ENCODE measurements at places on chromosomes 11 and 22.

DNA sequence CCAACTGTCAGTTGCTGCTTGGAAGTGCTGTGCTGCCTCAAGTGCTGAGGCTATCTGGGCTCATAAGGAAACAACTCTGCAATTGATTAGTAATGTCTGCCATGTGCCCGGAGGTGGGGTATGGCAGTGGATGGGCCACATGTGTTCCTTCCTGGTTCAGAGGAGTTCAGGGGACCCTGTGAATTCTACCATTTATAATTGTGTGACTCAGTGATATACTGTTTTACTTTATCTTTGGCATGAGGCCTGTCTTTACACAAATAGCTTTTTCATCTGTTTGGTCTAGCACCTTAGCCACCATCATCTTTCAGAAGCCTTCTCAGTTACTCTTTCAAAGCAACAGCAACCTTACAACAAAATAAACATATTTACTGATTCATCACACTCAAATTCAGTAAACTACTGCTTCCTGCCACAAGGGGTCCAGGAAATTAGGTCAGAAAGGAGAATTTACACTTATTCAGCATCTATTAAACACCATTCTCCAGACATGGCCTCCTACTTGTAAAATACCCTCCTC lies 20.9 kb downstream of the DKK3 start:
- no peak for DNase-seq

DNA sequence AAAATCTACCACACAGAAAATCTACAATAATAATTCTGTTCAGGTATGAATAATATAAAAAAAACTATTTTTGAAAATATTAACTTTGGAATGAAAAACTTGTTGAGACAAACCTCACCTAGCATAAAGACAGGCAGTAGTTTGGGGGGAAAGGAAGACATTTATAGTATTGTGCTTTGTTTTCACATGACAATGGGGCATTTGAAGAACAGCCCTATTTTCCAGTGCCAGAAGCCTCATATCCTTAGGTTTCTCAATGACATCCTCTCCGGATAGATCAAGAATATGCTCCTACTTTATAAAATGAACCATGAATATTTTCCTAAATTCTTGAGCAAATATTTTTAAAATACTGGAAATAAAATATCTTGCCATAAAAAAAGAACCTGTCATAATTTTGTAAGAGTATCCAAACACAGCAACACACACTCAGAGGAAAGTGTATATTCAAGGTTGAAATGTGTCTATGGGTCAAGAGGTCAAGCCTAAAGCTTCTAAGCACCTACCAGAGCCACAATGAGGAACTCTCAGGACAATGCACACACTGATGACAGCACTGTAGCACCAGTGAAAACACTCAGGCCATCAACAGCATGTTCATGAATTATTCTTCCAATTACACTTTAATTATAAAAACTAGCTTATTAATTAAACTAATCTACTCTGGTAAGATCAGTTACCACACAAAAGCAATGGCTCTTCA lies 68.7 kb downstream of the MRTFA start:
- DNase-seq = no peak

- DNase-seq = no peak
These were observed 327.1 kb upstream of the B3GAT1 start for GRCh38 chr11:134739136-134739535.

- no peak for DNase-seq
These were observed 1233.5 kb downstream of the BRD1 start for GRCh38 chr22:48594016-48594756.

- DNase-seq = peak; percentile 14
These were observed 30.0 kb upstream of the MUC5B start for GRCh38 chr11:1192741-1193325.

- no peak for DNase-seq
These were observed 11.8 kb upstream of the MIEF1 start for GRCh38 chr22:39490135-39490798.

DNA sequence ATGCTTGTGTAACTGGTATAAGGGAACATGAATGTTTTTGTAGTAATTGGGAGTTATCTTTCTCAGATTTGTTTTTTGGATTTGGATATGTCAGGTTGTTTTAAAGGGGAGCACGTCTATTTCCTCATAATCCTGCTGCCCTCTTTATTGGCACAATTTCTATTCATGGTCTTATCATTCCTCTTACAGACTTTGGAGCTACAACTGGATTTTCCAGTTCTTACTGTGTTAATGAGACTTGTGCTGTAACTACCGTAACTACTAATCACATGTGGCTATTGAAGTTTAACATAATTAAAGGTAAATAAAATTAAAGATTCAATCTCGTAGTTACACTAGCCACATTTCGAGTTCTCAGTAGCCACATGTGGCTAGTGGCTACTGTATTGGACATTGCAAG lies 1.9 kb downstream of the FDX1 start:
- DNase-seq = no peak

DNA sequence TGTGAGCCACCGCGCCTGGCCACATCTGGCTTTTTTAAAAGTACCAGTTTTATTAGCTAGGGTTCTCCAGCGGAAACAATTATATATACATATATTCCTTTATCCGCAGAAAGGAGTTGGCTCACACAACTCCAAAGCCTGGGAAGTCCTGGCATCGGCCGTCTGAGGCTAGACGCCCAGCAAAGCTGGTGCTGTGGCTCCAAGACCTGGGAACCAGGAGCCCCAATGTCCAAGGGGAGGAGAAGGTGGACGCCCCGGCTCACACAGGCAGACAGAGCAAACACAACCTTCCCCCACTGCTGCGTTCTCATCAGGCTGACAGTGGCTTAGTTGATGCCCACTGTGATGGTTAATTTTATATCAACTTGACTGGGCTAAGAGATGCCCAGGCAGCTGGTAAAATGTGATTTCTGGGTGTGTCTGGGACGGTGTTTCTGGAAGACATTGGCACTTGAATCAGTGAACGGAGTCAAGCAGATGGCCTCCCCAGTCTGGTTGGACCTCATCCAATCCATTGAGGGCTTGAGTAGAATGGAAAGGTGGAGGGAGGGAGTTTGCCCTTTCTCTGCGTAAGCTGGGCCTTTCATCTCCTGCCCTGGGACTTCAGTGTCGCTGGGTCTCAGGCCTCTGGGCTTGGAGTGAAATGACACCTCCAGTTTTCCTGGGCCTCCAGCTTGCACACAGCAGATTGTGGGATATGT lies 904.4 kb downstream of the BRD1 start:
- peak; percentile 50 for DNase-seq

DNA sequence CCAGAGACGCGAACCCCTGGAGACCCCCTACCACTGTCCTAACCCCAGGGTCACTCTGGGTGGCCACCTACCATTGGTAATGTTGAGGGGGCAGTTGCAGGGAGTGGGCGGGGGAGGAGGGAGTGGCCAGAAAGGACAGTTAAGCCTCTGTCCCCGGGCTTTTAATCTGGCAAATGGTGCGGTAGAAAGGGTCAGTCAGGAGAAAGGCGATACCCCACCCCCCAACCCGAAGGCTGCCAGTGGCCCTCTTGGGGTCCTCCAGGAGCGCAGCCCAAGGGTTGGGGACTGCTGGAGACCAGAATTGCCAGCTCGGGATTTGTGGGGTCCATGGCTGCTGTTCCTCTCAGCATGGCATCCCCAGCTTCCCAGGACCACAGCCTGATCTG lies 742 bp downstream of the P2RY2 start:
- DNase-seq = no peak

GRCh38 chr11:121376130-121376529 lies 76.0 kb upstream of the SORL1 start:
- no peak for DNase-seq

DNA sequence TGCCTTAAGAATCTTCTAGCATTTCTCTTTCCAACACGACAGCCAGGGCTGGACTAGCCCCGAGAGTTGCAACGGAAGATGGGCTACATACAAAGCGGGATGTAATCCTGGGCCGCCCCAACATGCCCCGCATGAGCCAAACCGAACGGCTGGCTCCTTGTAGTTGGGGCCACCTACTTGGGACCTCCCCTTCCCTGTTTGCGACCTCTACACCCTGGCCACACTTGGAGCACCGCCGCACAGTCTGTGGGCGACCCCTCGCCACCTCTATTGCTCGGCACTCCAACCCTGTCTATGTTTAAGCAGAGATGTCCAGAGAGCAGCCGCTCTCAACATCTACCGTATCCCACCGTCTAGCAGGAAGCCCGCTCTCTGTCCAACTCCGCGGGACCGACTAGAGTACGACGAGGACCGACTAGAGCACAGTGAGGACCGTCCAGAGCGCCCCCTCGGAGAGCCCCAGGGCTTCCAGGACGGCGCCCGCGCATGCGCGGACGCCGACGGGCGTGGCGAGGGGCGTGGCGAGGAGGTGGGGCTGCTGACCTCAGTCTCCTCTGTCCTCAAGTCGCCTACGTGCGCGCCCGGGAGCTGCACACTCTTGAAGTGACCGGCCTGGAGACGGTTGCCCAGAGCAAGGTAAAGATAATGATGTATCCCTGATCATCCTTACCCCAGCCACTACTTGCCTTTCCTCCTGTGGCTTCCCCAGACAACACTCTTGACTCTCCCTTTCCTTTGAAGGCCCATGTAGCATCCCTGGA lies 32.3 kb downstream of the NEAT1 start:
- DNase-seq = peak; percentile 95

GRCh38 chr22:36129486-36130388 lies 30.8 kb downstream of the APOL3 start:
- no peak for DNase-seq

- no peak for DNase-seq
These were observed 1.6 kb downstream of the SPTBN2 start for GRCh38 chr11:66727282-66728037.

DNA sequence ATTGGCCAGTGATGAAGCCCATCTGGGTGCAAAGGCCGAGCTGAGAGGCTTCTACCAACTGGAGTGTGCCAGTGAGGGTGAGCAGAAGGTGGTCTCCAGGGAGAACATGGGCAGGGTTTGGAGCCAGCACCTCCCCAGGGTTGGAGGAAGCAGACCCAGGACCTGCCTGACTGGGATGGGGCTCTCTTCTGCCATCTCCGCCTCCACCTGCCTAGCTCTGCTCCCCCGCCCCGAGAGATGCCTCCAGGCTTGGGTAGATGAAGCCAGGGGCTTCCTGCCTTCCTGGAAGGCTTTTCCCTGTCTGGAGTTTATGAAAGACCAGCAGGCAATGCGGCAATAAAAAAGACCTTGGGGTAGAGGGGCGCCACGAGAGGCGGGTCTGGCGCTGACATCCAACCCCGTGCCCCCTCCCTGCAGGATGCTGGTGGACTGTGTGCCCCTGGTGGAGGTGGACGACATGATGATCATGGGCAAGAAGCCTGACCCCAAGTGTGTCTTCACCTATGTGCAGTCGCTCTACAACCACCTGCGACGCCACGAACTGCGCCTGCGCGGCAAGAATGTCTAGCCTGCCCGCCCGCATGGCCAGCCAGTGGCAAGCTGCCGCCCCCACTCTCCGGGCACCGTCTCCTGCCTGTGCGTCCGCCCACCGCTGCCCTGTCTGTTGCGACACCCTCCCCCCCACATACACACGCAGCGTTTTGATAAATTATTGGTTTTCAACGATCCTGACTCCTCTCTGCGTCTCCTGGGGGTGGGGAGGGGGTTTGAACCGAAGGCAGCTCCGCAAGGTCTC lies 3.3 kb downstream of the SELENOM start:
- DNase-seq = no peak

GRCh38 chr11:78181185-78181584 lies 7.2 kb downstream of the KCTD21 start:
- DNase-seq = no peak

DNA sequence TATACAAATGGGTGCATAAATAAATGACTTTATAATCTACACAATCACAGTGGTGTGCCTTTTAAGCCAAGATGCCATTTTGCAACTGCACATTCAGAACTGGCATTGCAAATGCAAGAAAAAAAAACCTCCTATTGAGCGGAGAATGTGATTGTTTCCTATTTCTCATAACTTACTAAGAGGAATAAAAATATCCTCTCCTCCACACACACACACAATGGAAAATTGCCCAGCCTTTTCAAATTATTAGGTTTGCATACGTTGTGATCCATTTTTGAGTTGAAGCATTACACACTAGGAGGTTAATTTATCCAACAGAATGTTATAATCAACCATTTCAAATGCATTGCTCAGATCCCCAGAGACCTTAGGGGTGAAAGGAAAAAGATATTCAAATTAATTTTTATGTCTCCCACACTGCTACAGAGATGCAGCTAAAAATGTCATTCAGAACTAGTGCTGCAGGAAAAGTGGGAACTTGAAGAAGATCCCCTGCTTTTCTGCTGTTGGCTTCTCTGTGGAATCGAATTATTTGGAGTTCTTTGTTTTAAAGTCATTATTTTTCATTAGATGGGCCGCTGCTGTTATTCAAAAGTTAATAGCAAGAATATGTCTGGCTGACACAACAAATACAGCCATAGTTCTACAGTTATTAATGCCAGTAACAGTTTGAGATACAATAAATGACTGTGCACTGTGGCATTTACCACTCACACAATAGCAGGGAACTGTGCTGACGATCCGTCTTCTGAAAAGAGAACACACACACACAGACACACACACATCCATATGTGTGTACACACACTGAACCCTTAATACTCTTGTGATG lies 299.9 kb upstream of the ANO5 start:
- no peak for DNase-seq

GRCh38 chr11:32436751-32437494 lies 1.6 kb upstream of the WT1 start:
- no peak for DNase-seq

DNA sequence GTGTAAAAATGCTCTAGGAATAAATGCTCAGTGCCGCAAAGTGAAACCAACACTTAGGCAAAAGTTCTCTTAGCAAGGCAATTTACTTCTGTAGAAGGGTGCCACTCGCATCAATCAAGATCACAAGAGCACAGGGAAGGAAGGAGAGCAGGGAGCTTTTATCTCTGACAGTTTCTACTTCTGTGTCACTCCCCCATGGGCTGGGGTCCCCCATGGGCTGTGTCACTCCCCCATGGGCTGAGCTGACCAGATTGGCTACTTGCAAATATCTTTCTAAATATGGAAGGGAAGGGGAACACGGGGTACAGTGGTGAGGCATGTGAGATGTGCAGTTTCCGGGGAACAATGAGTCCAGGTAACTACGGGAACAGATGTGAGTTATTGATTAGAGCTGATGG lies 397 bp downstream of the OR52N2 start:
- no peak for DNase-seq

DNA sequence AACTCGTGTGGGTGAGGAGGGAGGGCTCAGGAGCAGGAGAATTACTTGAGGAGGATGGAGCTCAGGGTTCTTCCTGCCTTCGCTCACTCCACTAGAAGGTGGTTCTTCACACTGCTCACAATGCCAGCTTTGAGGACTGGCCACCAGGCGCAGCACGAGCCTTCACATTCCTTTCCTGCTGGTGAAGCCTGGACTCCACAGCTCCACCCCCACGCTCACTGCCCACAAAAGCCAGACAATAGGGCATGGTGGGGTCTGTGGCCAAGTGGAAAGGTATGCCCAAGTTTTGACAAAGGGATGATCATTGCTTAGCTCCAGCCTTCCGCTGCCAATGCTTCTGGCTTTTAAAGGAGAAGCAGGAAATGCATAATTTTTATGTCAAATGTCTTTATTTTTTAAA lies 58.0 kb upstream of the FADD start:
- DNase-seq = no peak

GRCh38 chr22:41915035-41915785 lies at the start of gene SHISA8:
Gene SHISA8, minus strand, starts transcription at chr22:41915074. Its CDS starts 407 bp downstream, at chr22:41914667.
- no peak for DNase-seq
